ENCODE measurements at places on chromosomes 2 and 18.

GRCh38 chr18:38481576-38481975 is 916.0 kb upstream of the CELF4 start:
- DNase-seq, result no peak

DNA sequence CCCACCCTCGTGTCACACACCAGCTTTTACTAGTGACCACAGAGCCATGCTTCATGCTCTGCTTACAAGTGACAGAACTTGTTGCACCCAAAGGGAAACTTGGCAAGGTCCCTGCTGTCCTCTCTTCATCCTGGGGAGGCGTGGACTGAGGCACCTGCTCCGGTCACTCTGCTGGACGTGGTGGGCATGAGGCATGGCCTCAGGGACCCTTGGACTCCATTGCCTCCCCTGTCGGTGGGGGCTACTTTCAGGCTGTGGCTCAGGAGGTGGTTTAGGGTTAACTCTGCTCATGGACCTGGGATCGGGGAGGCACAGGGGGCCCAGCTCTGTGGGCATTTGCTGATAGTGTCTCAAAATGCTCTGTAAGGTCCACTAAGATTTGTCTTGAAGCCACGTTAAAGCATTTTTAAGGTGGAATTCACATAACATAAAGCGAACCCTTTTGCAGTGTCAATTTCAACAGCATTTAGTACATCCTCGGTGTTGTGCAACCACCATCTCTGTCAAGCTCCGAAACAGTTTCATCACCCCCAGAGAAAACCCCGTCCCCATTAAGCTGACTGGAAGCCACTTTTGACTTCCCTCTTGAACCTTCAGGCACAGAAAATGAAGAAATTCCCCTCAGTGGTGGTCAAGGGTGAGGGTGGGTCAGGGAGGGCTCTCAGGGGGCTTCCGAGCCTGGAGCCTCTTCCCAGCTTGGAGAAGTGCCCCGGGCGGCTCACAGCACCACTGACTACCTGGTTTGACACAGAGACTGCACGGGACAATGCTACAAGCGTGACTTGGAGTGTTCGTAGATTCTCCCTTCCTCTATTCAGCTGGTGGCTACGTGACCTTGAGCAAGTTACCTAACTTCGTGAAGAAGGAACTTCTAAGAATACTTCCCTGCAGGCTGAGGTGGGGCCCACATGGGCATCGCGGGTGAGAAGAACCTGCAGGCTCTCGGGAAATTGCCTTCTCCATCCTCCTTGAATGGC is 100.0 kb upstream of the HDAC4 start:
- no peak for DNase-seq

GRCh38 chr2:237675316-237675715 is 47.9 kb downstream of the LRRFIP1 start:
- DNase-seq, result no peak

DNA sequence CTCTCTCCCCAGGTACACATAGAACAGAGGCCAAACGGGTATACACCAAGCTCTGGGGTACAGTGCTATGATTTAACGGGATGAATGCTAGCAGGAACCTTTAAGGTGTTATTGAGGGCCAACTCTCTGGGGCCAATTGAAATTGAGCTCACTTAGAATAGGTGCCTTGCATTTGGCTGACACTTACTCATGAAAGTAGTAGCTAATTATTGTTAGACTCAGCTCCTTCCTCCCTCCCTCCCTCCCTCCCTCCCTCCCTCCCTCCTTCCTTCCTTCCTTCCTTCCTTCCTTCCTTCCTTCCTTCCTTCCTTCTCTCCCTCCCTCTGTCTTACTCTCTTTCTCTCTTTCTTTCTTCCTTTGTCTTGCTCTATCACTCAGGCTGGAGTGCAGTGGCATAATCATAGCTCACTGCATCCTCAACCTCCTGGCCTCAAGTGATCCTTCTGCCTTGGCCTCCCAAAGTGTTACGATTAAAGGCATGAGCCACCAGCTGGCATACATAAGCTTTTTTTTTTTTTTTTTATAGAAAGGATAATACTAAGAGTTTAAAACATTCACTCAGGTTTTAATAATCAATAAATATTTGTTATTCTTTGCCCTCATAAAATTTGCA is 95.7 kb downstream of the TTC27 start:
- DNase-seq, result no peak

DNA sequence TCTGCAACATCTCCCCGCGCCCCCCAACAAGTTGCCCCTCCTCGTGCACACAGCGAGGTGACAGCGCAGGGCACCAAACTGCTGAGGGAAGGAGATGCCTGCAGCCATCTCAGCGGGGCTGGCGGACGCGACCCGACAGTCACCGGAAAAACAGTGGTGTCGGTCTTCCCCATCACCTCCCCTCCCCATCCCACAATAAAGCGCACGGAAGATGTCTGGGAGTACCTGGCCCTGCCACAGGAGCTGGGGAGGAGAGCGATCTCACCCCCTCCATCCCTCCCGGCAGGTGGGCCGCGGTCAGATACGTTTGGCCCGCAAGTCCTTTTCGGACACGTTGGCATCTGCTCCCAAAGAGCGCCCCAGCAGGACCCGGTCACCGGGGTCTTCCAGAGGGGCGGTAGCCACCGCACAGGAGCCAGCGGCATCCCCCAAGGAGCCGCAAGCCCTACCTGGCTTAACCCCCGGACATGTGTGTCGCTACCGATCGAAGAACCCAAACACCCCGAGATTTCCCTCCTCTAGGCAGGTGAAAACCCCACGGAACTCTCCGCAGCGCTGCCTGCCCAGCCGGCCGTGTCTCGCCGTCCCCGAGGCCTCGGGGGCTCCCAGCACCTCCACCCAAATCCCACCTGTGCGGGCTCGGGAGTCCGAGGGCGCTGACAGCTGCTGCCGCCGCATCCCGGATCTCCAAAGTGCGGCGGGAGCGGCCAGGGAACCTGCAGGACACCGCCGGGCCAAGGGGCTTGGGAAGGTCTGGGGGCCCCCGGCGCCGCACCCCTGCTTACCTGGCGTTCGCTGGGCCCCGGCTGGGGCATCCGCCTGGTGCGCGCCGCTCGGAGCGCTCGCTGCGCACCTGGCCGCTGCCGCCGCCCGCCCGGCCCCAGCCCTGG is 657 bp downstream of the ATP8B1 start:
- DNase-seq, result no peak

DNA sequence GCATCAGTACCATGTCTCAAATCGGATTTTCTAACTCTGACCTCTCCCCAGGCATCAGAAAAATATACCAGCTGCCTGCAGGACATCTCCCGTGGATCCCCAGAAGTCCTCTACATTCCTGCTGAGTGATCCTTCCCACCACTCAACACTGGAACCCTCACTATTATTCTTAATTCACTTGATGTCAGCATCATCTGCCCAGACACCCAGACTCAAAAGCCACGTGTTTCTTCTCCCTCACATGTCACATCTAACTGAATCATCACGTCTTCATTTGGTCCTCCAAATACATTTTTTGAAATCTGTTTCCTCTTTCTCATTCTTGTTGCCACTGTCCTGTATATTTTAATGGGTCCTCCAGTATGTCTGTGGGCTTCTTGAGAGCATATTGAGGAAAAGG is 218.6 kb downstream of the HRH4 start:
- no peak for DNase-seq

- DNase-seq, result no peak
These were observed 16.2 kb upstream of the MALT1 start for GRCh38 chr18:58654896-58655614.

- no peak for DNase-seq
These were observed 61.9 kb downstream of the SMCHD1 start for GRCh38 chr18:2717407-2717806.

DNA sequence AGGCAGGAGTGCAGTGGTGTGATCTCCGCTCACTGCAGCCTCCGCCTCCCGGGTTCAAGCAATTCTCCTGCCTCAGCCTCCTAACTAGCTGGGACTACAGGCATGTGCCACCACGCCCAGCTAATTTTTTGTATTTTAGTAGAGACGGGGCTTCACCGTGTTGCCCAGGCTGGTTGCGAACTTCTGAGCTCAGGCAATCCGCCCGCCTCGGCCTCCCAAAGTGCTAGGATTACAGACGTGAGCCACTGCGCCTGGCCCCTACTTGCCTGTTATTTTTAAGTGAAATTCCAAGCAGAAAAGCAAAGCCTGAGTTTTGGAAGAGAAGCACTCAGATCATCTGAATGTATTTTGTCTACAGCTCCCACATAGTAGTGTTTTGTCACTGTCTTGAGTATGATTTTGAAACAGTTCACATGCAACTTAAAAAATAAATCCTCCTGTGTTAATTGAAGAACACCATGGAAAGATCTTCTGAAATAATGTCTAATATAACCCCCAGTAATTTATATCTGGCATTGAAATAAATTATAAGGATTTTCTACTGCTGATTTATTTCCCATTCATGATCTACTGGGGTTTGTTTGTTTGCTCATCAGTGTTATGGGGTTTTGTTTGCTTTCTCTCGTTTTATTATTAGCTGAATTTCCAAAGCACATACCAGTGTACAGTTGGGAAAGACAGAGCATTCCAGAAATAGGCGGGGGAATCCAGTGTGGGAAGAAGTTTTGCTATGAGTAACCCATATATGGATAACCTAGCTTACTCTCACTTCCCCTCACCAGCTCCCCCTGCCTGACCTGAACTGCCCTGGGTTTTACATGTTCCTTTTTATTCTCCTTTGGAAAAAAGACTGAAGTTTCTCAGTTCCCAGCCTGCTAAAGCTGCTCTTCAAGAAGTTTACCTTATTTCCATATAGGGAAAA is 80.1 kb upstream of the MAP3K20 start:
- peak; percentile 93 for DNase-seq

DNA sequence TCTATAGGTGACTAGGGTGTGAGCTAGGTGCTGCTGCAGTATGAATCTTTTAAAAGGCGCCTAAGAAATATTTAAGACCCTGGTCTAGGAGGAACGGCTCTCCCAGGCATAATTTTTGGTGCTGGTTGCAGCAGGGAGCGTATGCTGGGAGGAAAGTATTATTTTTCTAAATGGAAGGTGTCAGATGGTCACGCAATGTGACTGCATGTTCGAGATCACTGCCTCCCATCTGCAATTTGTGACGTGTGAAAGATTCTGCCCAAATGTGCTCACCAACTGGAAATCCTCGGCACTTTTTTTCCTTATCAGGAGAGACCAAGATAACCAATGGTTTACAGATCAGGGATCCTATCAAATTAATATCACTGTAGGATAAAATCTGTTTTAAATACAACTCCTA is 95.6 kb upstream of the KLHL14 start:
- DNase-seq, result no peak

- DNase-seq, result no peak
These were observed 768.8 kb downstream of the RNF144A start for GRCh38 chr2:7686016-7686385.

- no peak for DNase-seq
These were observed 29.7 kb downstream of the CARF start for GRCh38 chr2:202941771-202942170.

GRCh38 chr18:64419156-64419555 is 270.3 kb upstream of the LINC00305 start:
- DNase-seq, result no peak

DNA sequence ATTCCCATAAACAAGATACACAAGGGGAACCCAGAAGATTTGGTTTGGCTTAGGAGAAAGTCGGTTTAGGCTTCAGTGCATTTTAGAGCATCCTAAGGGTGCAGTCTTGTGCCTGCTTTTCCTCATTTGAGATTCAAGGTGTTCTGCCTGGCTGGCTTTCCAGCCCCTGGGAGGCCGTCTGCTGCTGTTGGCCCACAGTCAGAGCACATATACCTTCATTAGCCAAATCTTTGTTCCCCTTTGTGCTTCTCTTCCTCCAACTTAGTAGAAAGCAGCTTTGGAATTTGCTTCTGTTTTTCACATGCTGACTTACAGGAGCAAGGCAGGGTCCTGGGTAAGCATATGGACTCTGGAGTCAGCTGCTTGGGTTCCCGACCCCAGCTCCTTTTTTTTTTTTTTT is 477.1 kb upstream of the TCF4 start:
- DNase-seq, result no peak

DNA sequence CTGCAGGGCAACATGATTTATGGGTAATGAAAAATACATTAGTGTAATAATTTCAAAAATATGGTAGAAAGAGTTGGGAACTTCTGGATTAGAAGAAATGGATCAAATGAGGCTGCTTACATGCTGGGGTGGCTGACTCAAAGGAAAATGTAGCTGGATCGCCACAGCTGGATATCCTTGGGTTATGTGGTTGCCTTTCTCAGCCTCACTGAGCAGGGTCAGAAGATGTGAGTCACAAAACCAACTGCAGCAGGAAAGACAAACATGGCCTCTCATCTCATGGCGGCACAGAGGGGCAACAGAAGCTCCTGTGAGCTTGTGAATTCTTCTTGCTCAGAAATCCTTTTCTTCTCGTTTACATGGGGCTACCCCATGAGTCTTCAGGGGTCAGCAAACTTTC is 317.1 kb upstream of the SPRED2 start:
- no peak for DNase-seq

GRCh38 chr2:179981085-179981484 is 26.0 kb downstream of the CWC22 start:
- no peak for DNase-seq

DNA sequence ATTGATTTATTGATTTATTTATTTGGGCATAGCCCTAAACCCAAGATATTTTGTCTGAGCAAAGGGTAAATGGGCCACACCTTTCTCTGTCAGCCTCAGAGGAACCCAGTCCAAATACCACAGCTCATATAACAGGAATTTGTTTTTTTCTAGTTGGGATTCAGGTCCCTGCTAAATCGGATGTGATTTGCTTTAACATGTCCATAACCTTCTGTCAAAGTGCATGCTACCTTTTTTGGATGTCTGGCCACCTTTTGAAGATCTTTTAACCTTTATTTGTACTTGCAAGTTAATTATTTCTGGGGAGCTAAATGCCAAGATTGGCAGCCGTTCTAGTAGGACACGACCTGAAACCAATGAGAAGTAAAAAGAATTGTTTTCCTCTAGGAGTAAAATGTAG is 303.2 kb upstream of the UBE2E3 start:
- DNase-seq, result no peak

- no peak for DNase-seq
These were observed 12.3 kb downstream of the YIPF4 start for GRCh38 chr2:32290000-32290339.

GRCh38 chr2:214839464-214839863 is 30.0 kb upstream of the BARD1 start:
- no peak for DNase-seq

DNA sequence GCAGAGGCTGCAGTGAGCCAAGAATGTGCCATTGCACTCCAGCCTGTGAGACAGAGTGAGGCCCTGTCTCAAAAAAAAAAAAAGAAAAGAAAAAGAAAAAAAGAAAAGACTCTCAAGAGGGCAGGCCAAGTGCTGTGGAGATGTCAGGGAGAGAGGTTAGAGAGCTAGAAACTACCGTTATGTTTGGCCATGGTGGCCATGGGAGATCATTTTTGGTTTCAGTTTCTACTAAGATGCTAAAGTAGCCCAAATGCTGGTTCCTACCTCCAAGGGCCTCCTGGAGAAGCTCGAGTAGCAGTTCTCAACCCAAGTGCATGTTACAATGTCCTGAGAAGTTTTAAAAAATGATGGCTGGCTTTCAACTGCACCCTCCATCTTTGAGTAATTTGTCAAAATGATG is 47.4 kb upstream of the TCF4 start:
- DNase-seq, result no peak
